KBM-7 (cell line): ENCODE measurements at places on chromosomes 7 and 10.

DNA sequence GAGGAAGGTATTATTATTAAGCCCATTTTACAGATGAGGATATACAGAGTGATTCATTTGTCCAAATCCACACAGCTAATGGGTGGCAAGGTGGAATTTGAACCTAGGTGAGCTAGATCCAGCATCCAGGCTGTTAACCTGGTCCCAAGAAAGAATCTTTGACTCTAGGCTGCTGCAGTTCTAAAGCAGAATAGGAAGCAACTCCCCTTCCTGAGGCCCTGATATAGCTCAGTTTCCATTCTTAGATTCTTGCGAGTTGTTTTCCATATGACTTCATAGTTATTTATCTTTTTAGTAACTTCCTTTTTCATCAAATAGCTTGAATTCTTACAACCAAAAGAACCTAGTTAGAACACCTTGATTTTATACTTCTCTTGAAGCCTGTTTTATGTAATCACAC, 24.1 kb upstream of the ZC3HAV1L start:
- DNase-seq: no peak

GRCh38 chr10:116961406-116962251, 43.4 kb downstream of the SHTN1 start:
- DNase-seq: no peak

GRCh38 chr10:69217119-69217754, 2.9 kb upstream of the HKDC1 start:
- DNase-seq: no peak

DNA sequence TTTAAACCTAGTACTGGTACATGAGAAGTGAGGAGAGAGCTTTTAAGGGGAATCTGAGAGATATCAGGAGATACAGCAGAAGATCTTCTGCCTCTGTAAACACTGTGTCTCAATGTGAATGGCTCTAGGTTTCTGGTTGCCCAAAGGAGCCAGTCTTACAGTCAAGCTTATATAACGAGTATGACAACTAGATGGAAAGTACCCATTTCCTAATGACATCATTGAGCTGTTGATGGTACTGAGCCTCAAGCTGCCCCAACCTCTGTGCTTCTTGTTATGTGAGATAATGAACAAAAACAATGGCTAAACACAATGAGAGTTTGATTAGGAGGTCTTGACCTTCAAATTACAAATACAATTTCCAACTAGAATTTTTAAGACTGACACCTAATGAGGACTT, 451.5 kb downstream of the SORCS1 start:
- DNase-seq: no peak

- DNase-seq: no peak
These were observed 211.4 kb downstream of the HERPUD2 start for GRCh38 chr7:35483568-35483967.
